Stimulated activated CD4-positive, alpha-beta T cell treated with anti-CD3 and anti-CD28 coated beads, Interleukin-4, amount 100 ng/mL, for 4 hours (primary cell): ENCODE measurements at places on chromosomes 12 and 14.

GRCh38 chr12:68310370-68310769 is 21.8 kb downstream of the MDM1 start:
- DNase-seq = no peak

GRCh38 chr14:55212634-55213033 is 21.2 kb upstream of the DLGAP5 start:
- no peak for DNase-seq

- no peak for DNase-seq
These were observed 451.8 kb downstream of the ADAMTS20 start for GRCh38 chr12:43100231-43100630.

- no peak for DNase-seq
These were observed 1075.8 kb upstream of the FLRT2 start for GRCh38 chr14:84454114-84454513.

- no peak for DNase-seq
These were observed 33.0 kb downstream of the FOXN3 start for GRCh38 chr14:89384023-89384422.

DNA sequence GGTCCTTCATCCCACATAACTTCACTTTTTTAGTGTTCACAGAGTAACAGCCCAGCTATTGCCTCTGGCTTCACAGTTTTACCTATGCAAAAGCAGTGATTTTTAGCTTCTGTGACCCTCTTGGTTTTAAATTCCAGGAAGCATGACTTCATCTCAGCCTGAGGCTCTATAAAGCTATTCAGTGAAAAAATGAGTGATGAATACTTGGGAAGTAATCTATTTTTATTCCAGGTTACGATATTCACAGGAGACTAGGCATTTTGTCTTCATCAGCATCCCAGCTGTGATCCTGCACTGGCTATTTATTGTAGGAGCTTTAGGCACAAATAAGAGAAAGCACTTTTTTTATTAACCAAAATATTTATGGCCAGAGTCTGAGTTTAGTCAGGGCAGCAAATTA is 164.8 kb downstream of the SNAPC1 start:
- no peak for DNase-seq

DNA sequence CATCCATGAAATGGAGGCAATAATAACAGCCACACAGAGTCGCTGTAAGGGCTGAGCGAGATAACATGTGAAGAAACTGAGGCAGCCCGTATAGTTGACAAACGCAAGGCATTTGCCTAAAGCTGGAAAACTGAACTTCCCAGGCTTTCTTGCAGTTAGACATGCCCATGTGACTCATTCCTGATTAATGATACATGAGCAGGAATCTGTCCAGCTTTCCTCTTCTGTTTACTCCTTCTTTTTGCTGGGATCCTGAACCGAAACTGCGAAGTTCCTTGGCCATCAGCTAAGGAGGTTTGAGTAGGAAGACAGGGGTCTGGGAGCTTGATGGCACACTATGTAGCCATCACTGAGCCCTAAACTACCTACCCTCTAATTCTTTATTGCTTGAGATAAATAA is 52.2 kb downstream of the ST8SIA1 start:
- no peak for DNase-seq

DNA sequence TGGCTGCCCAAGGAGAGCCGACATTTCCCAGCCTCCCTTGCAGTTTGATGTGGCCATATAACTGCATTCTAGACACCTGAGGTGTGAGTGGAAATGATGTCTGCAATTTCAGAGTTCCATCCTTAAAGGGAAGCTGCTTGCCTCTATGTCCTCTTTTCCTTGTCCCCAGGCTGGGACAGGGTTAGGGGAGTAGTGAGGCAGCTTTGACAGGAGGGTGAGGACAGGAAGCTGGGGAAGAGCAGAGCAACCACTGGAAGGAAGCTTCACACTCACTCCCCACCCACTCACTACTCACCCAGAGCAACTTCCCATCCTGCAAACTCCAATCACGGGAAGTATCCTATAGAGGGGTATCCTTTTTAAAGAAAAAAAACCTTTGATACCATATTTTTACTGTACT is 28.9 kb upstream of the LTA4H start:
- DNase-seq = no peak

GRCh38 chr12:7180685-7181084 is 8.8 kb upstream of the PEX5 start:
- DNase-seq = no peak
